H4 (cell line): ENCODE measurements at places on chromosomes 16 and 17. TPM values are rescaled to one million over a fixed set of nuclear protein-coding genes. Genes with fewer than 3 reads are reported as not detected.

CD300LB gene
- not detected in 2 replicates for total RNA-seq

DNA sequence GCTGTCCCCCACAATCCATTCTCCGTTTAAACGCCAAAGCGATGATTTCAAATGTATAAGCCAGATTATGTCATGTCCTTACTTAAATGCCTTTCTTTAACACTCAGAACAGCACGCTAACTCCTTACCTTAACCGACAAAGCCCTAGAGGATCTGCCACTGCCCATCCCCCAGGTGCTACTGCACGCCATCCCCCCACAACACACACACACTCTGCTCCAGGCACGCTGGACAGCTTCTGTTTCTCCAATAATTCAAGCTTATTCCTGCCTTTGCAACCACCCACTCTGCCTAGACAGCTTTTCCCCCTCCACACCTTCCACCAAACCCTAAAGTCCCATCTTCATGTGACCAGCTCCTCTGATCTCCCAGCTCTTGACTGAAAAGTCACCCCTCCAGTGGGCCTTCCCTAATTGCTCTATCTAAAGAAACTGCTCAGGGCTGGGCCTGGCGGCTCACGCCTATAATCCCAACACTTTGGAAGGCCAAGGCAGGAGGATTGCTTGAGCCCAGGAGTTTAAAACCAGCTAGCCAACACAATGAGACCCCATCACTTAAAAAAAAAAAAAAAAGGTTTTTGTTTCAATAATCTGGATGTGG lies 38.9 kb upstream of the RPL38 start:
- DNase-seq: no peak

DNA sequence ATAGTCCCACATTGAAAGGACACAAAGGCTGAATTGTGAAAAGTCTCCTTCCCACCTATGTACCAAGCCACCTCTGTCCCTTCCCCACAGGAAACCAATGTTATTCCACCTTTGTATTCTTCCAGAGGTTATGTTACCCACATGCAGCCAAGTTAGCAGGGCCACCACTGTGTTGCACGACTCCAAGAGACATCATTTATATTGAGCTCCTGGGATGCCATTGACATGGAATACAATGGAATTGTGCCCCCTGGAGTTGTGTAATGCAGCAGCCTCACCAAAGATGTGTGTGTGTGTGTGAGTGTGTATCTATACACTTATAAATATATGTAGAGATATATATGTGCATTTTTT lies 21.6 kb upstream of the MSI2 start:
- no peak for DNase-seq

DNA sequence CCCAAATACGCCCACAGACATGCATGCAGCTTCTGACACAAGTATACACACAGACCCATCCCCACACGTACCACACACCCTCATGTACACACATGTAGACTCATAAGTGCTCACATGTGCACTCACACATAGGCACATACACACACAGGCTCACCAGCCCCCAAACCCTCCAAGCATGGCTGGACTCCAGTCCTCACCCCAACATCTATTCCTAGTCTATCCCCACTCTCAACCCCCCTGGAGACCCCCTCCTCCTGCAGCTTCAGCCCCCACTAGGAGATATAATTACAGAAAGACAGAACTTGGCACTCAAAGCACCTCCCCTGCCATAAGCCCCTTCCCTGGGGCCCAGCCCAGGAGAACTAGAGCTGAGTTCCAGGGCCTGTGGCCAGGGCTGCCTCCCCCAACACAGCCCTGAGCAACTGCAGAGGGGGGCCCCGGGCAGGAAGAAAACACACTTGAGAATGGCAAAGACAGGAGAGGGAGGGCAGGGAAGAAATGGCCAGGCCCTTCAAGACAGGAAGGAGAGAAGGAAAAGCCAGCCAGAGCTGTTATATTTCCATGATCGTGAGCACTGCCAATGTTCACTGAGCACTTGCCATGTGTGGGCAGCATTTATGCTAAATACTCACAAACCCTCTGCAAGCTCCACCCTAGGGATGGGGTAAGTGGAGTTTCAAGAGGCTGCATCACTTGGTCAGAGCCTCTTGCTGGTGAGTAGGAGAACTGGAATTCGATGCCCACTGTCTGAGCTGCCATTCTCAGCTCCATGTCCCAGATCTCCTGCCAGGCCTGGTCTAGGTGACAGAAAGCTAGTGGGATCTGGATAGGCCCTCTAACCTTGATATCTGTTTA lies 224.5 kb downstream of the ZNF423 start:
- DNase-seq: no peak

GRCh38 chr17:5555254-5555653 lies 29.1 kb downstream of the NLRP1 start:
- DNase-seq: no peak

- DNase-seq: no peak
These were observed 14.0 kb upstream of the RASL10B start for GRCh38 chr17:35717475-35717874.

DNA sequence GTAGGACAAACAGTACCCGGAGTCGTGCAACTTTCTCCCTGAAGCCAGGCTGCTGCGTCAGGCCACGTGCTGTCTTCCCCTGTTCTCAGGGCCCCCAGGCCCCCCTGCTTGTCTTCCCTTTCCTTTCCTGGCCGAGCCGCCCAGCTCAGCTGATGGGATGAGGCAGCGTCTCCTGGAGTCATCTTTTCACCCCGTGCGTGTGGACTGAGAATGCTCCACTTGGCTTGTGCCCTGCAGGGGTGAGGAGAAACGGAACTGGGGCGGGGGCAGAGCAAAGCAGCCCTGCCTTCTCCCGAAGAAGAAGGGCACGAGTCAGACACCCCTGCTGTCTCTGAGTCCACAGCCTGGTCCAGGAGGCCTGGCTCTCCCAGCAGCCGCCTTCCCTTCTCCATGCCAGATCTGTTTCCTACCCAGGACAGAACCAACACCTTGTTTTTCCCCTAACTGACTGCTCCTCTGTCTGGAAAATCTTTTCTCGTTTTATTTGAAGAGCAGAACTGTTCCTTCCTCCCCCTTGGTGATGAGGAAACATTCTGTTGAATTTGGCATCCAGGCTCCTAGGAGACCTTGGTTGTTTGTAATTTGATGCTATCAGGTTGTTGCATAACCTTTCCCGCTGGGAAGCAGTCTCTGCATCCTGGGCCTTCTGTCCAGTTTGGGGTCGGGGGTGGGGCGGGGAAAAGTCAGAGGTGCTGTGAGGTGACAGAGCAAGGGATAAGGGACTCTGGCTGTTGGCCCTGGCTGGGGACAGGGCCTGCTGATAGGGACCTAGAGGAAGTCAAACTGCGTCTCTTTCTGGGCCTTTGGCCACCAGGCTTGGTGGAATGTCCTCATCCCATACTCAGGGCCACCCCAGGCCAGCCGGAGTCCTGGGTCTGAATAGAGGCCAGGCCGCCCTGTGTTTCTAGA lies 78.8 kb downstream of the WIPI1 start:
- peak; percentile 94 for DNase-seq

PCTP gene
- total RNA-seq: 21.8 and 25.3 TPM in 2 replicates

HIC1 gene
- total RNA-seq: 0.08 TPM in 1 of 2 replicates, not detected in the other

GRCh38 chr17:81094509-81095382 lies 59.8 kb downstream of the BAIAP2 start:
- DNase-seq: peak; percentile 99

GRCh38 chr17:56997313-56997712 lies 19.4 kb downstream of the SCPEP1 start:
- no peak for DNase-seq

DNA sequence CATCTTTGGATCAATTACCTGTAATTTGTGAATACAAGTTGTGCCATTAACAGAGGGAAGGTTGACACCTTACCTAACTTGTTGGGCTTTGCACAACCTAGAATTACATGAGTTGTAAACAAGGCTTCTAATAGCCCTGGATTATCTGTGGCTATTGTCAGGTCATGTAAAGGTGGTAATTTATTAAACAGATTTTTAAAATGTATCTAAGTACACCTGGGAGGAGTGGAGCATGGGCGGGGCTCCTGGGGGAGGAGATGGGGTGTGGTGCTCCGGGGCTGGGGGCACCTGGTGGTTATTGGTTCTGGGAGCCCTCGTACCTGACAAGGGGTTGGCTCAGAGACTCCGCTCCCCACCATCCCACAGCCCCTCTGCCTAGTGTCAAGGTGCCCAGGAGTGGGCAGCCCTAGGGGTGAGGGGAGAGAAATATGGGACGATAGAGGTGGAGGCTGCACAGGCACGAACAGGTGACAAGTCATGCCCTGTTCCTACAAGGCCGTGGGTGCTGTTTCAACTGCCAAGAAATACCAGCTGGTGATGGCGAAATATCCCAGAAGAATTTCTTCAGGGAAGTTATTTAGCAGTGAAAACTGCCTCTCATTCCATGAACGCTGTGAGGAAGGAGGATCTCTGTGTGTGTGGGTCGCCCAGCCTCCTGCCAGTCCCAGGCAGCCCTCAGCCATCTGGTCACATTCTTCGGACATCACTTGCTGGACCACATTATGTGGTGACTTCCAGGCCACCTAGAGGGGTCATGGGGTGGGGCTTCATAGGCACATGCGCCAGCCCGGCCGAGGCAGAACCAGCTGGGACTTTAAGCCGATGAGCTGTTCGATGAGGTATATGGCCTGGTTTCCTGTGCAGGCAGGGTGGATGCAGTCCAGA lies 55.5 kb upstream of the IRX3 start:
- peak; percentile 18 for DNase-seq

DNA sequence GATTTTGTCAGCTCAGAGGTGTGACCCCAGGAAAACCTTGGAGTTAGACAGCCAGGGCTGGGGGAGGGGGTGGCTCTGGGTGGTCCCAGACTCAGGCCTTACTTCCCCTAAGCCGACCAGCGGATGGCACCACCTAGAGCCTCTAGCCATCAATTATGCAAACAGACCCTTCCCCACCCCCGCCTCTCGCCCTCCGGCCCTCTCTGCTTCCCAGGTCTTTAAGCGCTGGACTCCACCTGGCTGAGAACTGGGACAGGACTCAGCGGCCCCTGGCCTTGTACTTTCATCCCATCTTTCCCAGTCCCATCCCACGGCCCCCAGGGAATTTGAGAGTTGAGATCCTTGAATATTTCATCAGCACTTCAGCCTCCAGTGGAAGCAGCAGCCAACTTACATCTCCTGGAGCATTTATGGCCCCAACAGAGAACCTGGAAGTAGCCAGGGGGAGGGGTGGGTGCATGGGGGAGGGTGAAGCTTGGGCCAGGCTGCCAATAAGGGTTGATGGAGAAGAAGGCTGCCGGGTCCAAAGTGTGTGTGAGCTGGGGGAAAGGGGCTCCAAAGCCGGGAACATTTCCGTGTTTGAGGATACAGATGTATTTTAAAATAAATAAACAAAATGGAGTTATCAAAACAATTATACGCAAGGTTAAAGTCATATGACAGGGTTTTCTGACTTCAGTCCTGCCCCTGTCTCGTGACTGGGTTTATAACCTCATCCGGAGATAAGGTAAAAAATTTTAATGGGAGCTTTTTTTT lies 7.5 kb upstream of the JUP start:
- peak; percentile 62 for DNase-seq

DNA sequence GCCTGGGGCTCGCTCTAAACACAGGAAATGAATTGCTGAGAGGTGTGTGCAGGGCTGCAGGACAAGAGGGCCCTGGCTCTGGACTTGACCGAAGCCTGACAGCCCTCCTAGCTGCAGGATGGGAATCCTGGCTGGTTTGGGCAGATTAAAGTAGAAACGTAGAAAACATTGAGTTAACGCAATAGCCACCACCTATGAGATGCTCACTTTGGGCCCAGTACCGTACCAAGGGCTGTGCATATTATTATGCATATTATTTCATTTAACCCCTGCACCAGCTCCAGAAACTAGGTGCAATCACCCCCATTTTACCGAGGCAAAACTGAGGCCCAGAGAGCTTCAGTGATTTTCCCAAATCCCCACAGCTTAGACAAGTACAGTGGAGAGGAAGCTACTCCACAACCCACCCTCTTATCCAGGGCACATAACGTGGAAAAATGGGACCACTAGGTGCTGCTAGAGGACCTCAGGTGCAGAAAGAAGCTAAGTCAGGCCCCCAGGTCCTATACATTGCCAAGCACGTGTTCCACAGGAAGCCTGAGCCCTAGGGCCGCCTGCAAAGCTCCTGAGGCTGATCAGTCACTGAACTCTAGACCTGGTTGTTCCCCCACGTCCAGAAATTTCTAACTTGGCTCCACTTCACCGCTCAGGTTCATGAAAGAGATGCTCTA lies 79.2 kb downstream of the MYH11 start:
- DNase-seq: peak; percentile 57

- DNase-seq: peak; percentile 65
These were observed 27.1 kb downstream of the TBC1D3B start for GRCh38 chr17:36149296-36149820.

CFAP119 gene
- total RNA-seq: 1.9 and 11.0 TPM in 2 replicates

DNA sequence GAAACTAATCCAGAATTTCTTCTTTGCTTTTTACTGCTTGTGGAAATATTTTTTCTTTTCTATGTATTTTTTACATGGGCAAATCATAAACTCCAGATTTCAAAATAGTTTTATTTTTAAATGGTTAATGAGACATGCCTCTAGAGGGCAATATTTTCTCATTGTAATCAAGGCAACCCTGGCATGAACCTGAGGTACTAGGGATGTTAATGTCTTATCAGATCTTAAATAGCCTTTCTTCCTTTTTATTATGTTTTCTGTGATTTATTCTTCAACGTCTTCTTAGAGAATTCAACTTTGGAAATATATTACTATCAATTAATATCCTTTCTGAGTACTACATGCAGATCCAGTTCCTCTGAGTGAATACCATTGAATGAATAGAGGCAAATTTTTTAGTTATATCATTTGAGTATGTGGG lies 324.7 kb downstream of the BCAS3 start:
- DNase-seq: peak; percentile 60
